ENCODE measurements at places on chromosomes 1 and 21. TPM values are rescaled to one million over a fixed set of nuclear protein-coding genes. Genes with fewer than 3 reads are reported as not detected.

The VWA5B1 gene
- total RNA-seq = not detected

The KCNJ15 gene
- total RNA-seq = 0.06 TPM

The LAPTM5 gene
- total RNA-seq = 177 TPM

The LAMC2 gene
- not detected for total RNA-seq

The SPRR2B gene
- total RNA-seq = not detected

The KLHDC8A gene
- total RNA-seq = not detected

The CNR2 gene
- total RNA-seq = 0.04 TPM

The AK4 gene
- 126 TPM for total RNA-seq

The GIPC2 gene
- total RNA-seq = 0.21 TPM

The PIGM gene
- 6.2 TPM for total RNA-seq

The OR2T11 gene
- total RNA-seq = not detected

The FCRL1 gene
- total RNA-seq = not detected

The DIO1 gene
- not detected for total RNA-seq

The C8A gene
- not detected for total RNA-seq

The OR6K3 gene
- total RNA-seq = not detected

The C4BPB gene
- total RNA-seq = 0.65 TPM

The VSIG8 gene
- not detected for total RNA-seq

The SPRR4 gene
- total RNA-seq = not detected

The ACOT11 gene
- 0.57 TPM for total RNA-seq

The BEND5 gene
- 7.2 TPM for total RNA-seq

The F13B gene
- not detected for total RNA-seq

The GBP7 gene
- total RNA-seq = 0.08 TPM

The PDC gene
- total RNA-seq = not detected

The SPATA45 gene
- total RNA-seq = not detected

The SLC26A9 gene
- not detected for total RNA-seq

The CRNN gene
- not detected for total RNA-seq

The LIN28A gene
- not detected for total RNA-seq

The ARMH1 gene
- total RNA-seq = 49.6 TPM

The CD53 gene
- 205 TPM for total RNA-seq

The KLF17 gene
- not detected for total RNA-seq

The MORN1 gene
- 8.7 TPM for total RNA-seq

The TNFRSF1B gene
- total RNA-seq = 206 TPM

The ZNF697 gene
- 0.99 TPM for total RNA-seq

The BGLAP gene
- total RNA-seq = 1.8 TPM

The ZNF669 gene
- total RNA-seq = 8.7 TPM

The RIMKLA gene
- 6.1 TPM for total RNA-seq
